B cell (primary cell): ENCODE measurements at places on chromosomes 13 and 19. TPM values are rescaled to one million over a fixed set of nuclear protein-coding genes. Genes with fewer than 3 reads are reported as not detected.

The GFY gene
- not detected in 2 replicates for total RNA-seq

The CAPNS1 gene
- 294 and 296 TPM in 2 replicates for total RNA-seq

The PSG11 gene
- not detected in 2 replicates for total RNA-seq

The KCTD12 gene
- total RNA-seq, result 6.2 TPM in 2 replicates

The FCAR gene
- total RNA-seq, result 0.34 TPM in 1 of 2 replicates, not detected in the other

The GRIN3B gene
- 0.10 and 0.42 TPM in 2 replicates for total RNA-seq

The KCNN1 gene
- not detected in 2 replicates for total RNA-seq

The SIGLEC14 gene
- total RNA-seq, result 9.2 and 11.2 TPM in 2 replicates

The LILRB3 gene
- 0.25 and 0.34 TPM in 2 replicates for total RNA-seq

The FXYD7 gene
- 27.4 and 32.1 TPM in 2 replicates for total RNA-seq

The LRRC4B gene
- total RNA-seq, result not detected in 2 replicates

The PGLYRP2 gene
- not detected in 2 replicates for total RNA-seq

The ACP7 gene
- not detected in 2 replicates for total RNA-seq
